ENCODE measurements at places on chromosomes 1 and 21. TPM values are rescaled to one million over a fixed set of nuclear protein-coding genes. Genes with fewer than 3 reads are reported as not detected.

DNA sequence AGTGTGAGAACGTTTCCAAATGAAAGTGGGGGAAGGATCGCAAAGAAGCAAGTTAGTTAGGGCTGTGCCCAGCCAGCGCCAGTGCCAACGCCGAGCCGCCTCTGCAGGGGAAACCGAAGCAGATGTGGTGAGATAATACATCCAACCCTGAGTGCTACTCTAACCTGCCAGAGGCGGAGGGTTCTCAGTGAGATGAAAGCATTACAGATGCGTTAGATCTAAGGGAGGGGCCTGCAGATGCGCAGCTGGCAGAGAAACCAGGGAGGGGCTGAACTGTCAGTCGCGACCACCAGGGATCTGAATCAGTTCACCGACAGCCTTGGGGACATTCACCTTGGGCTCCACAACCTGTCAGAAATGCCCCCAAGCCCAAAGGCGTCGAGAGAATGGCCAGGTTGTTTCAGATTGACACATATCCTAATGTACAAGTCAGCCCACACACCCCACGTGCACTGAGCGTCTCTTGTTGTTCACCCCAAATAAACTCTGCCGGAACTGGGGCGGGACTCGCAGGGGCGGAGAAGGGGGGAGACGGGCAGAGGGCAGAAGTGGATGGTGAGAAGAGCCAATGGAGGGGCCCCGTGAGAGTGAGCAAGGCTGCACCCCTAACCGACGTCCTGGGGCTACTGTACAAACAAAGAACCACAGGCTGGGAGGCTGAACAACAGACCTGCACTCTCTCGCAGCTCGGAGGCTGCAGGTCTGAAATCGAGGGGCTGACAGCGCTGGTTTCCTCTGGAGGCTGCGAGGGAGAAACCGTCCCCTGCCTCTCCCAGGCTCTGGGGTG, 8.7 kb upstream of the UMODL1 start:
- no peak for DNase-seq

DNA sequence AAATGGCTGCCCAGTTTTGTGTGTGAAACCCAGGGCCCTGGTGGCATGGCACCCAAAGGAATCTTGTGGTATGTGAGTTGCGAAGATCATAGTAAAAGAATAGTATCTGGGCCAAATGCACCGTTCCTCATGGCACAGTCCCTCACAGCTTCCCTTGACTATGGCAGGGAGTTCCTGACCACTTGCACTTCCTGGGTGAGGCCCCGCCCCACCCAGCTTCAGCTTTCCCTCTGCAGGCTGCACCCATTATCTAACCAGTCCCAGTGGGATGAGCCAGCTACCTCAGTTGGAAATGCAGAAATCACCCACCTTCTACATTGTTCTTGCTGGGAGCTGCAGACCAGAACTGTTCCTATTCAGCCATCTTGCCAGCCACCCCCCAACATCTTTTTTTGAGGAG, 63.0 kb downstream of the SLC5A9 start:
- DNase-seq = no peak

DNA sequence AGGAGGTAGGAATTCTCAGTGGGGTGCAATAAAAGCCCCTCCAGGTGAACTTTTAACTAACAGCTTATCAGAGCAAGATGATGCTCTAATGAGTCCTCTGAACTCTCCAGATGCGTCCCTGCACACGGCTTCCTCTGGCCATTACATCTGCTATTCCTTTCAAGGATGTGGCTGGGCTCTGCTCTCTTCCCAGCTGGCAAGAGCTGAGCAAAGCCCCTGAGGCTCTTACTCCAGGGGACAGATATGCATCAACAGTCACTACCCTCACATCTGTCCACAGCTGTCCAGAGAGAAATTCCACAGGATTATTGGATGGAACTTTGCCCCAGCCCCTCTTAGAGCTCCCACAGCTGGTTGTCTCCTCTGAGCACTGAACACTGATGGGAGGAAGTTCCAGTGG, 267.8 kb downstream of the C1orf94 start:
- DNase-seq = no peak

DNA sequence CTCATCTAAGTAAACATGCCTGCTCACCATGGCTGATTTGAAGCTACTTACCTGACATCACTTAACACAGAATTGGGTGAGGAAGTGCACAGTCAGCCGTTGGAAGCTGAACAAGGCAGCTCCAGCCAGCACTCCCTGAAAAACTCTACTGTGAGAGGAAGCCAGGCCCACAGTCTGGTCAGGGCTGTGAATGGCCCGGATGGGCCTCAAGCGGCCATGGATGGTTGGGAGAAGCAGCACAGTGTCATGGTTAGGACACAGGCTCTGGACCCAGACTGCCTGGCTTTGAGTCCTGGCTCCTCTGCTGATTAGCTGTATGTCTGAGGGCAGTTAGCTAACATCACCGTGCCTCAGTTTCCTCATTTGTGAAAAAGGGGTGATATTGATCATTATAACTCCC, 267.8 kb downstream of the GRIK3 start:
- DNase-seq = no peak

Gene B3GALT2
- 5.7 TPM for polyA plus RNA-seq

Gene CITED4
- 0.98 TPM for polyA plus RNA-seq

Gene GUCA2A
- polyA plus RNA-seq = not detected

Data from AG04450 (cell line).